Central memory CD8-positive, alpha-beta T cell (primary cell): ENCODE measurements at places on chromosomes 6 and 20.

GRCh38 chr6:6105472-6106036 is 98.8 kb upstream of the NRN1 start:
- DNase-seq: no peak

DNA sequence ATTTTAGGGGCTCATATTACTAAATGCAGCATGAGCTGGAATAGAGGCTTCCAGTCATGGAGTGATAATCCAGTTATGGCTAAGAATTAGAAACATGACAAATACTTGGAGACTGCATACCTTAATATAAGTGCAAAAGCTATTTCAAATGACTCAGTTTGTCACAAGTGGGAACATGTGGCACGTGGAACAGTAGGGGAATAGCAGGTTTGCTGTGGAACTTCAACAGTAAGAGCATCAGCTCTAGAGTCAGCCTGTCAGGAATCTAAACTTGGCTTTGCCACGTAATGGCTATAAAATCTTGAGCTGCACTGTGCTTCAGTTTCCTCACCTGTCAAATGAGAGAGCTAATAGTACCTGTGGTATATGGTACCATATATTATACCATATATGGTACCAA is 62.1 kb downstream of the HTR1B start:
- no peak for DNase-seq

- DNase-seq: no peak
Observed at GRCh38 chr6:152240436-152240835, 396.7 kb downstream of the SYNE1 start.

DNA sequence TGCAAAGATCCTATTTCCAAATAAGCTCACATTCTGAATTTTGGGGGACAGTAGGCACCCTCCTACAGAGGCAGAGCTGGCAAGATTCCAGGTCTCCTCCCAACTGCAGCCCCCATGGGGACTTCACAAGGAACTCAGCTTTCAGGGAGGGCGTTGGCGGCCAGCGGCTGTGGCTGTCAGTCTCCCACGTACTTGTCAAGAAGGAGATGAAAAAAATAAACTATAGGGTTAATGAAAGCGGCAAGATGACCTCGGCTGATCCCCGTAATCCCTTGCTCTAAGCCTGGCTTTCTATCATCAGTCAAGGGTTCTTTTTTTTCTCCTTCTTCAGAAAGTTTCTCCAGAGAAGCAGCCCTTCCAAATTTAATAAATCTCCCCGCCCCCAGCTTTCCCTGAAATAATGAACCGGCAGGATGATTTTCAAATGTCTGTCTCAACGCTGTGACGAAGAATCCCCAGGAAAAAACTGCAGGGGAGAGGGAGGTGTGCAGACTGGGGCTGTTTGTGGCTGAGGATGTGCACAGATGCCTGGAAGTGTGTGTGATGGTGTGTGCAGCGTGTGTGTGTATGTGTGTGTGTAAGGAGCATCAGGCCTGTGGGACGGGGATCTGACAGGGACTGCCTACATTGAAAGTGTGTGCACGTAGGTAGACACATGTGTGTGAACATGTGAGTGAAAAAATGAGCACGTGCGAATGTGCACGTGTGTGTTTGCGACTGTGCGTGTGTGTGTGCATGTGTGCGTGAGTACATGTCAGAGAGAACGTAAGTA is 78.7 kb downstream of the SLC2A10 start:
- DNase-seq: no peak

DNA sequence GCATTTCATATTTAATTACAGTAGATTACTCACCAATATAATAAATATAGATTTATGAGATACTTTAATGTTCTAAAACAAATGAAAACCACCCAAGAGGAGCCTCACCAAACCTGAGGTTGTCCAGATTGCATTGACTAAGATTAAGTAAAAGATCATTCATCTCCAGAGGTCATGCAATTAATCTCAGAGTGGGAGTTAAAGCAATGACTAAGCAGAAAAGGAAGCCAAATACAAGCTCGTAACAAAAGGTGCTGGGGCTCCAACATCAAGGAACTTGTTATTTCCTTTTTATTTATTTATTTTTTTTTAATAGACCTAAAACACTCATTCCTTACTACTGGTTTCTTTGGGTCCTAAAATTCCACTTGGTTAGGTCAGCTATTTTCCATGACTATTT is 57.7 kb downstream of the RSPO3 start:
- no peak for DNase-seq

GRCh38 chr20:881051-881782 is 34.9 kb downstream of the ANGPT4 start:
- no peak for DNase-seq

- no peak for DNase-seq
Observed at GRCh38 chr20:2671977-2672376, 8.0 kb upstream of the IDH3B start.

GRCh38 chr6:40469323-40469722 is 117.8 kb downstream of the LRFN2 start:
- no peak for DNase-seq

GRCh38 chr6:147841547-147842148 is 333.2 kb downstream of the SAMD5 start:
- DNase-seq: no peak

DNA sequence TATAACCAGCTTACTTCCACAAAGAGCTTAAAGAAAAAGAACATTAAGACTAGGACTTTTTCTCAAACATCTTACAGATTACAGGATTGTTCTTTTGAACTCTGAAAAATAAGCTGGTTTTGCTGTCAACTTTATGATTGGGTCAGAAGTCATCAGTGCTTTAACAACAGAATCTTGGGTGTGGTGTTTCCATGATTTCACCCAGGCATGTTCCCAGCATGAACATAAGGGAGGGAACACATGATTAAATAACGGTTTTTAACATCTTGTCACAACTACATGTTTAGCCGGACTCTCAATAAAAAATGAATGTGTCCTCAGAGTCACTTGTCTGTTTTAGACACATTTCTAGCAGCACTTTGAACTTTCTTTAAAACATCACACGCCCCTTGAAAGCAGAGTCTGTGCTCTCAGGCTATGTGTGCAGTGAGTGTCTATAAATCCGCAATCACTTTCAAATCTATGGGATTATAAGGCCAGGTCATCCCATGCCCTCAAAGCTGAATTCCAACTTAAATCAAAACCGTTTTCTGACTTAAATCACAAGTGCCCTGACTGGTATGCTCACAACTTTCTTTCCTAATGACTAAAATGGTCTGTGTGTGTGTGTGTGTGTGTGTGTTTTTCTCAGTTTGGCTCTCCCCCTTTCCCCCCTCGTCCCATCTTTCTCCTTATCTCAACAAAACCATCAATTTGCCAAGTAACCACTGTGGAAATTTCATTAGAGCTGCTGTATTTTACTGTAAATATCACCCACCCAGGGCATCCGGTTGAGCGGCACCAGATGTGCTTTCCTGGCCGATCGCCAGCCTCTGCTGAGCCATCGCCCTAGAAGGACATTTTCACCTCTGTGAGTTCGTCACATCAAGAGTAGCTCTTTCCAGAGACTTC is 216.8 kb upstream of the DTNBP1 start:
- DNase-seq: no peak

DNA sequence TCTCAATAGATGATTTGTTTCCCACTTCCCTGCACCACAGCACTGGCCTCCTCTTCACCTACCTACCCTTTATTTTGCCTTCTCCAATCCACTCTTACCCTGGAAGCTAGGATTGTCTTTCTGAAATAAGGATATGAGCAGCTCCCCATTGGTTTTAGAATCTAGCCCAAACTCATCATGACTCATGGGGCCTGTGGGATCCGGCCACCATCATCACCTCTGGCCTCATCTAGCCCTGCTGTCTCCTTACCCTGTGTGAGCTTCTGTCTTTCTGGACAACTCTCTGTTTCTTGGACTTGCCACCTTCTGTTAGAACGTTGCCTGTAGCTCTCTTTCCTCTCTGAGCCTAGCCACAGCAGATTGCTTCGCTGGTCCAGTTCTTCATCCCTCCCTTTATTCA is 277.1 kb downstream of the PAX1 start:
- DNase-seq: no peak

DNA sequence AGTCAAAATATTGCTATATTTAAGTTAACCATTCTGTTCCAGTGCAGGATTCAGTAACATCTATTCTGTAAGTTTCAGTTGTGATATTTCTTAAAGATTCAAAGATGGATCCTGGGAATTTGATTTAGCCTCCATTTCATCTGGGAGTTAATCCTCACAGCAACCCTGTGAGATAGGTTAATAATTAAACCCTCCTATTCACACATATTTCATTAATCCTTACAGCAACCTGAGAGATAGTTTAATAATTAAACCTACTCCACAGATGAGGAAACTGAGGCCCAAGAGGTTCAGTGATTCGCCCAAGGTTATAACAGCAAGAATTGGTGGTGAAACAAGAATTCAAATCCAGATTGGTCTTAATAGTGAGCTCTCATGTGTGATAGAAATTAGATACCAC is 10.9 kb upstream of the ZBTB2 start:
- DNase-seq: no peak

DNA sequence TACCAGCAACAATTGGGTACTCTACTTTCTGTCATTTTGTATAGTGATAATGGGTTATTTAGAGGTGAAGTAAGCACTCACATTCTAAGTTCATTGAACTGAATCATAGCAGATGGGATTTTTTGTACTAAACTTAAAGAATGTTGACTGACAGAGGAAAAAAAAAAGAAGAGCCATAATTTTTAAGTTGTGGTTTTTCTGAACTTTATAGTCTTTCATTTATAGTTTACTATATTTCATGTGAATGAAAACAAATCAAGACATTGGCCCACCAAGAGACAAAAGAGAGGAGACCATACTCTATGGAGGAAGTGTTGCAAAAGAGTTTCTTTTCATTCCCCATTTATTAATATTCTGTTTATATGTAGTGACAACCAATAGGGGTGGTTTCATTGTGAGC is 685.7 kb downstream of the BCKDHB start:
- DNase-seq: no peak

DNA sequence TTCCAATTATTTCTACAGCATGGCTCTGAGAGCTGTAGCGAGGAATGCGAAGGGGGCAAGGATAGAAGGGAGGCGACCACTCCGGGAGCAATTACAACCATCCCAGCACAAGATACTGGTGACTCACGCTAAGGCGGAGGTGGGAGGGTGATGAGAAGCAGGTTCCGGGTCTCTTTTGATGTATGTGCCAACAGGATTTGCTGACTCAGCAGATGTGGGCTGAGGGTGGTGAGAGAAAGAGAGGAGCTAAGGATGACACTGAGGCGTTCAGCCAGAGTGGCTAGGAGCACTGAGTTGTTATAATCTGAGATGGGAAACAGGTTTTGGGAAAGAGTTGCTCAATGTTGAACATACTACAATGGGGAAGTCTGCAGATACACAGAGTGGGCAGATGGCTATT is 9.3 kb upstream of the TXNDC5 start:
- DNase-seq: no peak

DNA sequence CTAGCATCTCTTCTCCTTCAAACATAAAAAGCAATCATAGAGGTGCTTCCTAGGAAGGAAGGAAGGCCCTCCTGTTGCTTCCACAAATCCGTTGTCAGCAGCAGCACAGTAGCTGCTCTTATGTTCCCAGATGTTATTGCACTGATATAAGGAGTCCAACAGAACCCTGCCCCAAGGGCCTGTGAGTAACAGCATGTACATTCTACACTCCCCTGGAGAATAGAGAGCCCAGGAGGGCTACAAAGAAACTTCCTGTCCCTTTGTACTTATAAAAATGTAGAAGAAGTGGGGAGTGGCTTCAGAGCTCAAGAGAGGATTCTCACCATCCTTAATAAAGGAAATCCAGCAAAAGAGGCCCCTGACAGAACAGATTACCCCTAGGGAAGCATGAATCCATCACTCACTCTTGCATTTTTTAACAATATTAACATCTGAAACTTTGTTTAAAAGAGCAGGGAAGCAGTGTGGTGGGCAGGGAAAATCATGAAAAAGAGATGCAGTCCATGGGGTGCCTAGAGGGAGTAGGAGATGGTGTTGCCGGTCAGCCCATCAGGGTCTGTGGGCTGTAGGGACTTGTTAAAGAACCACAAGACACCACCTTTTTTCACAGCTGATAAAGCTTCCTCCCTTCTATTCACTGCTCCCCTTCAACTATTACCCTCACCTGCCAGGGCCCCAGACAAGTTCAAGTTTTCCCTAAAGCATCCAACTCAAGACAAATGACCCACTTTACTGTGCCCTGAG is 104.5 kb upstream of the ADGRF1 start:
- DNase-seq: no peak

DNA sequence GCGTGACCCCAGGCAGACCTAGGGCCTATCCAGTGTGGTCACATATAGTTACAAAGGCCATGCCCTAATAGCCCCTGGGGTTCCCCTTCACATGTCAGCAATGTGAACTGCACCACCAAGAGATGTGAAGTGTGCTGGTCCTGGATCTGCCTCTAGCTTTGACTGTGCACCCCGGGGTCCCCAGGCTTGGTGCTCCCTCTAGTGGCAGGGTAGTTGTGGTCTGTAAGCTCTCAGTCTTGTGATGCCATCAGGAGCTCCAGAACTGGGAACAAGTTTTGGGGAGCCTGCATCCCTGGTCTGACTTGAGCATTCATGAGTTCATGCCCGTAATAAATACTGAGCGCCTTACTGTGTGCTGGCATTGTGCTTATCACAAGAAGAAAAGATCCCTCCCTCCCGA is 143.4 kb downstream of the DHX35 start:
- DNase-seq: no peak

DNA sequence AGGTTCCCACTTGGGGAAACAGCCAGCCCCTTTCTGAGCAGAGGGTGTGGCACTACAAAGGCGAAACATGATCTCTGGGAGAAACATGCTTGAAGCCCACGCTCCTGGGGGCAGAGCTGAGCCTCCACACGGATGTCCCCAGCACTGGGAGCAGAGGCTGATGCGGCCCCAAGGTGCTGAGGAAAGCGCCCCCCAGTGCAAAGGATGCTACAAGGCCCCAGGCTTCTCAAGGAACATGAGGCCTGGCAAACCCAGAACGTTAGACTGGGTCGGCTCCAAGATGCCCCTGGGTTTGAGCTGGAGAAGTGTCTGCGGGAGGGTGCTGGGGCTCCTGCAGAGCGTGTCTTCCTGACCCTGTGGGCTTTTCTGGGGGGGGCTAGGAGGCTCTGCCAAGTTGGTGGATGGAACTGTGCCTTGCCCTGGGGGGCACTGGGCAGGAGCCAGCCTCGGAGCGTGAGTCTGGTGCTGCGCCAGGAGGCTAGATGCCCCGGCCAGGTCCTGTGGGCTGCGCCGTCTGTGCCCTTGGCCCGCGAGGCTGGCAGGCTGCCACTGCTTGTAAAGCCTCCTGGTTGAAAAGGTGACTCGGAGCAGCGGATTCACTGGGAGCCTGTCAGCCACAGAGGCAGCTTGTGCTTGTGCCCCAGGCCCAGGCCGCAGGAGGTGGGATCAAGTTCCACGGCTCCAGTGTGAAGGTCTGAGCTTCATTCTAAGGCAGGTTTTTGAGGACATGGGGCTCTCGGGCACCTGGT is 8.1 kb downstream of the SYNJ2 start:
- no peak for DNase-seq

DNA sequence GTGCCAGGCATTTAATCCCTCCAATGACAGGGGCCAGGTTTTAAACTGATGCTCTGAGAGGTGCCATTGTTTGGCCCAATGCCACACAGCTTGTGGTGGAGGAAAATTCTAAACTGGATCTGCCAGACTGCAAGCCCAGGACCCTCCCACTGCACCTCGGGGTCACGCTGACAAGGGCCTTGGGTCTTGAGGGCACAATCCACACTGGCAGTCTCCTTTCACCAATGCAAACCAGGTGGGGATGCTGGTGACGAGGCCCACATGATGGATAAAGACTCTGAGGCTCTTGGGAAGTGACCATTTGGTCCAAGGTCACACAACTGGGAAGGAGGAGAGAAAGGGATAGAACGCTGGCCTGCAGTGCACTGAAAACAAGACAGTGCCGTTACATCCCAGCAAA is 14.7 kb downstream of the ANKRD60 start:
- DNase-seq: no peak

- no peak for DNase-seq
Observed at GRCh38 chr20:18984238-18985200, 170.9 kb downstream of the SCP2D1 start.
